ENCODE measurements at places on chromosomes 5 and 9. TPM values are rescaled to one million over a fixed set of nuclear protein-coding genes. Genes with fewer than 3 reads are reported as not detected.

PCDHGA3 gene
- polyA plus RNA-seq, result not detected

PCDHA7 gene
- not detected for polyA plus RNA-seq

GRCh38 chr9:114086607-114087006, 8.5 kb upstream of the AMBP start:
- DNase-seq, result no peak

- DNase-seq, result no peak
These were observed 9.8 kb upstream of the OLFM1 start for GRCh38 chr9:135077497-135078200.

- DNase-seq, result no peak
These were observed 25.8 kb downstream of the RFX3 start for GRCh38 chr9:3500044-3500443.

DNA sequence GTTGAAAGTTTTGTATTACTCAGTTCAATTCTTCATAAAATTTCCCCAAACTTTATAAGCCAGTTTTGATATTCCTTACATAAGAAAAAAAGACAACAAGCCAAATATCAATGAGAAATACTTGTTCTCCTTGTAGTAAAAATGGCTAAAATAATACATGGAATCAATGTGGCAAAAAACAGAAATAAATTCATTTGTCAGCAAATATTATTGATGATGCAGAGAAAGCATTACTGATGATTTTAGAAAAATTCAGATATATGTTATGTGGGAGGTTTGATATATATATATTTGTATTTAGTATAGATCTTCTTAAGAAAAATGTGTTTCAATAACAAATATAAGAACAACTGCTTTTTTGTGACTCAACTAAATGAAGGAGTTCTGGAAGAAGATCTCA, 127.0 kb upstream of the PUM3 start:
- no peak for DNase-seq

DNA sequence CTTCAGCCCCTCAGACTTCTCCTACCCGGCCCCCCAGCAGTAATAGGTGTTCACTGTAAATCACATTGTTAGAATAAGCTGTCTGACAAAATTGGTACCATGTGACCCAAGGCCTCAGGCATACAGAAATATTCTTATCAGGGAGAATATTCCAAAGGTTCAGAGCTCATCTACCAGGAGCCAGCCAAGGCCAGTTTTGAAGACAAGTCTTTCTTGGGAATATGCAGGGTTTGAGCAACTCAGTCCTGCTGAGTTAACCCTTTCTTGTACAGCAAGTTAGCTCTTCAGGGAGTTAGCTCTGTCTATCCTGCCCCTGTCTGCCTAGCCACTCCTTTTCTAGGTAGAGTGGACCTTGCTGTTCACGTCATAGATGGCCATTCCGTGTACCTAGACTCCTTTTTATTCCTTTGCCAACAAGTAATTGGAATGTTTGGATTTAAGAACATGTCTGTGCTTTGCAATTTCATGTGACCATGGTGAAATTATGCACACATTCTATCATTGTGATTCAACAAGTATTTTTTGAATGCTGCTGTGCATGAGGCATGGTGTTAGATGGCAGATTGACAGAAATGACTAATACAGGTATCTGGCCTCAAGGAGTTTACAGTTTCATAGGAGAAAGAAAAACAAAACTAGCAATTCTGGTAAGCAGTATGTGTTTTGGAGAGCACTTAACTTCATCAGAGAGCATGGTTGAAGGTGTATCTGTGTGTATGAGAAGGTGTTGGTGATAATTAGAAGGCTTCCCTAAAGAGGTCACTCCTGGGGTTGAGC, 22.6 kb downstream of the TGFBR1 start:
- DNase-seq, result no peak

GRCh38 chr5:6048746-6049145, 329.6 kb downstream of the MED10 start:
- DNase-seq, result no peak

DNA sequence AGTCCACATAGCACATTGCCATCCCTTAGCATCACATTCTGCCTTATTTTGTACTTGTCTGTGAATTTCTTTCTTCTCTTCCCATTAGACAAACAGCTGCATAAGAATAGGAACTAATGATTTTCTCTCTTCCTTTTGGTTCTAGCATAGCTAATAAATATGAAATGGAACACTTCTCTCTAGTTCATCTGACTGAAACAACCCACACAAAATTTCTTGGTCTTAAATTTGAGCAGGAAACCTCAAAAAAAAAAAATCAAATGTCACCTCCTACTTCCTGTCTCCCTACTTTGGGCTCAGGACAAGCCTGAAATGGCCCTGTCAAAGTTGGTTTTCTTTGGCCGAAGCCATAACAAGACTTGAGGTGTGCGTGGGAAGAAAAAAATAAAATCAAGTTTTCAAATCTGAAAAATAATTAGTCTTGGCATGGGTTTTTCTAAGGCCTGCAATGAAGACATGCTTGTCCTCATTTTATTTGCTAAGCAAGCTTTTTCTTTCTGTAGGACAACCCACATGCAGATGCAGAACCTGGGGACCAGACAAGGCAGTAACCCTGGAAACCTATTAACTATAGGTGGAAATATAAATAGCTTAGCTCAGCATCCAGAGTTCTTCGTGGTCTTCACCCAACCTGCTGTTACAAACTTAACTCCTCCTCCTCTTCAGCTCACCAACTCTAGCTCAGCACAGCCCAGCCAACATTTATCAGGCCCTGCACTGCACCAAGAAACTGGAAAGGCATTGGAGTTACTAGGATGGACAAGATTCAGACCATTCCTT, 523.5 kb upstream of the KLF4 start:
- no peak for DNase-seq

GRCh38 chr9:72557549-72557948, 36.1 kb downstream of the TMC1 start:
- no peak for DNase-seq
